ENCODE measurements at places on chromosomes 1 and 21.

DNA sequence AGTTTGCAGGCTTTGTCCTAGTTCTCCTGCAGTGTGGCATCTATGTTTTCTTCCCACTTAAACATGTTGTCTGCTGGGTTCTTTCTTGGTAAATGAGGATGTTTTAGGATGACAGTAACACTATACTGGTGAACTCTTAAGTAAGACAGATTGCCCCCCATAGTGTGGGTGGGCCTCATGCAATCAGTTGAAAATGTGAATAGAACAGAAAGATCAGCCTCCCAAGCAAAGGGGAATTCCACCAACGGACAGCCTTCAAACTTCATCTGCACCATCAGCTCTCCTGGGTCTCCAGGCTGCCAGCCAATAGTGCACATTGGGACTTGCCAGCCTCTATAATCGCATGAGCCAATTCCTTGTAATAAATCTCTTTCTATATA is 10.7 kb upstream of the TARBP1 start:
- no peak for DNase-seq

DNA sequence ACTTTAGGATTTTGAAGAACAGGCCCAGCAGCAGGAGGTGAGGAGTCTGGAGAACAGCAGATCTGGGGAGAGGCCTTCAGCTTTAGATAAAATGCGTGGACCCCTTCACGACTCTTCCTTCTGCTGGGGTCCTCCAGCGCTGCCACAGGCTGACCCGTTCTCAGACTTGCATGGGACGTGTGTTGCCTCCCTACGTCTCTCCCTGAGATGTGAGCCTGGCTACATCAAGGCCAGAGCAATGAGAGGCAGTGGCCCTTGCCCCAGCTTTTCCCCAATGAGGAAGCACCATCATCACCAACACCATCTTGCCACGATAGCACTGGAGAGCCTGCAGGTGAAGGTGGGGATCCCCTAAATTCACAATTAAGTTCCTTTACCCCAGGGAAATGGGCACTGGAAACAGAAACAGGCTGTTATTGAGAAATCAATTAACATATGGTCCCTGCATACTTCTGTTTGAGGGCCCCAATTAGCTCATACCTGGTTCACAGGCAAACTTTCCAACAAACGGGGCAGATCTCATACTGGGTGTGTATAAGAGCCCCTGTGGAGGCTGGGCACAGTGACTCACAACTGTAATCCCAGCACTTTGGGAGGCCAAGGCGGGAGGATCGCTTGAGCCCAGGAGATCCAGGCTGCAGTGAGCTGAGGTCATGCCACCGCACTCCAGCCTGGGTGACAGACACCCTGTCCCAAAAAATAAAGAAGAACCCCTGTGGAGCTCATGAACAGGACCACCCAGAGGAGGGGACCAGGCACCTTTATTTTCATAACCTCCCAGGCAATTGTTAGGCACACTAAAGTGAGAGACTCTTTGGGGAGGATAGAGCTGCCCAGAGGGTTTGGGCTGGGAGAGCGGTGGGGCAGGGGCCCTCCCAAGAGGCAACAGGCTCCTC is 12.1 kb upstream of the ADAMTSL4 start:
- DNase-seq: no peak

GRCh38 chr1:233582439-233582838 is 31.5 kb upstream of the KCNK1 start:
- DNase-seq: no peak

GRCh38 chr1:42266253-42267135 is 68.5 kb downstream of the FOXJ3 start:
- no peak for DNase-seq

DNA sequence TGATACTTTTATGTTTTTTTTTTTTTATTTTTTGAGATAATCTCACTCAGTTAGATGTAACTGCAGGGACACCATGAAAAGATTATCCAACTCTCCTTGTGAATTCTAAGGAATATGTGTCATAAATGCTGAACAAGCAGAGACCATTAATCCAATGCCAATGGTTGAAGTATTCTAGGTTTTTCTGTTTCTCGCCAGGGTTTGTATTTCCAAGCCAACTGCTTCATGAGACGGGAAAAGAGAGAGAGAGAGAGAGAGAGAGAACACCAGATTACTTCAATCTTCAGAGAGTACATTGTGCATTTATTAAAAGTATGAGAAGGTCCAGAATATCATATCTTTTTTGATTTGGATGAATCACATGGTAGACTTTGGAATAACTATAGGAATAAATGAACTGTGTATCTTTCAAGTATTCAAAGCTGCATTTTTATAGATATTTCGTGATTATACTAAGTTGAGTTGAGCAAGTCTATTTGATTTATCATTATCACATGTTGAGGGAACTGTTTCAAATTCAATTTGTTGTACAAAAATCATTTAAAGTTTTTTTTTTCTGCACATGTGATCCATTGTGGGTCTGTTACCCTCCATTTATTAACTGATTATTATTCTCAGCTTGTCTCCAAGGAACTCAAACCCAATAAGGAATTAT is 108.4 kb downstream of the PLA2G4A start:
- DNase-seq: no peak

DNA sequence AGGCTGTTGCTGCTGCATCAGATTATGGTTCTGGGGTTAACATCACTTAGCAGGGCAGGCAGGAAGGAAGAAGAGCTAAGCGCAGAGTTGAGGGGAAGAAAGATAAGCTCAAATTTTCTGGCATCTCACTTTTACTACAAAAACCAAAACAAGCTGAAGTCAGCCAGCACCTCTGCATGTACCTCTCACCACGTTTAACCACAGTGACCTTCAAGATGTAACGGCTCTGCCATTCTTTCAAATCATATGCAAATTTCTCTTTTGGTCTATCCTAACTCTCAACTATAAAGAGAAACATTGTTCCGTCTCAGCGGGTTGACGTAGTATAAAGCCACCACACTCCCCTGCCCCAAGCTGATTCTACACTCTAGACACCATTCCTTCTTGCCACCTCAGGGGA is 154.4 kb downstream of the OMA1 start:
- no peak for DNase-seq

- peak; percentile 34 for DNase-seq
Measured at GRCh38 chr21:16194095-16194787, 464.5 kb downstream of the USP25 start.

DNA sequence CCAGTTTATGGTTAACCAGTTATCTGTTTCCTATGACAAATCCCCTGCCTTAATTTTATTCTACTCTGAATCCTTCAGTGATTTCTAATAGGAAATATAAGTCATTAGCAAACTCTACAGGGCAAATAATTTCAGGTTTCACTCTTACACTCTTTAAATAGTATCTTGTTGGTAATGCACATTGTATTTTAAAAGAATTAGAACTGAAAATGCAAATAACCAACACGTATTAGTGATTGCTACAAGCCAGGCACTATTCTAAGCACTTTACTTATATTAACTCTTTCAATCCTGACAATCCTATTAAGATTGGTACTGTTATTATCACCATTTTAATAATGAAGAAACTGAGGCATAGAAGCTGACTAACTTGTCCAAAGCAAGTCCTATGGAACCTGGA is 48.3 kb upstream of the LHX8 start:
- DNase-seq: no peak

DNA sequence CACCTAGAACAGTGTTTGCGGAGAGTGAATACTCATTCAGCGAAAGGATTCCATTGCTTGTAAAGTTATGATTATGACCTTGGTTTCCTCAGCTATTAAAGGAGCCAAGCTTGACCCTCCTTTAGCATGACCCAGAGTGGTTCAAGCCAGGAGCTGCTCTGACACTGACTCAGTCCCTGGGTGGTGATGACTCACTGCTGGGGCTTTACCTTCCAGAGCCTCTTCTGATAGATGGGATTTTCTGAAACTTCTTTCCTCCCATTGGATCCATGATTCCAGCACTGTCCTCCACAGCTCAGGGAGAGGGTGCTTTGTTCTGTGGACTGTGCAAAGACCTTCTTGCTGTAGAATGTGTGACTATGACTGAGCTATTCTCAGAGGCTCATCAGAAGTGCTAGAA is 77.4 kb downstream of the S1PR1 start:
- no peak for DNase-seq

- DNase-seq: no peak
Measured at GRCh38 chr1:38580594-38580993, 279.0 kb downstream of the RRAGC start.

DNA sequence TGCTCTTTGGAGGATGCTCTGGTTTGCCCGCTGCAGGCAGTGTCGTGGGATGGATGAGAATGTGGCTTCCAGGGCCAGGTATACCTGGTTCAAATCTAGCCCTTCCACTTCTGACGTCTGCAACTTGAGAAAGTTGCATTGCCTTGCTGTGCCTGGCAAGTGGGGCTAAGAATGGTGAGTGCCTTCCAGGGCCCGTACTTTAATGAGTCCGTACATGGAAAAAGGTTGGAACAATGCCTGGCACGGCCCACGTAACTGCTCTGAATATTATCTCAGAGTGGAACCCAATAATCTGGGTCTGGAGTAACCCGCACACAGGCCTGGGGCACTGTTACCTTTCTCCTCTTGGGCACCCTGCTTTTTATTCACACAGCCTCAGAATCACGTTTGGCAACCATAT is 146.7 kb upstream of the EDN2 start:
- DNase-seq: no peak

DNA sequence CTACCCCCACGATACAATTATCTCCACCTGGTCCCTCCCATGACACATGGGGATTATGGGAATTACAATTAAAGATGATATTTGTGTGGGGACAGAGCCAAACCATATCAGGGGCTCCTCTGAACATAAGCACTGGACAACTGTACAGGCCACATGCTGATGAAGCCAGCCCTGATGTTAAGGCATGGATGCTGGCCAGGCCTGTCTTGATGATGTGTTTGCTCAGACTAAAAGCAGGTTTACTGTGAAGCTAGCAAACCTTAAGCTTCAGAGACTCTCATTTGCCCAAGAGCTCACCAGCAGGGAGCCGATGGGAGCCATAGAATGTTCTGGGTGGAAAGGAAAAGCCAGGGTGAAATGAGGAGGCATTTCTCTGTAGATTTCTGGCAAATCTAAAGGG is 135.3 kb upstream of the KCNK1 start:
- DNase-seq: no peak

- DNase-seq: no peak
Measured at GRCh38 chr1:203563291-203563690, 63.3 kb upstream of the ATP2B4 start.
